ENCODE measurements at places on chromosomes 11 and 22. TPM values are rescaled to one million over a fixed set of nuclear protein-coding genes. Genes with fewer than 3 reads are reported as not detected.

Gene STK33
- 0.30 TPM for total RNA-seq

Gene TMEM45B
- total RNA-seq: 14.3 TPM

Gene KCNJ5
- 0.13 TPM for total RNA-seq

Gene NLRP10
- total RNA-seq: not detected

- no peak for DNase-seq
These were observed 83.9 kb downstream of the LDLRAD3 start for GRCh38 chr11:36027731-36028130.

GRCh38 chr11:99238401-99238800 is 217.7 kb downstream of the CNTN5 start:
- DNase-seq: no peak

DNA sequence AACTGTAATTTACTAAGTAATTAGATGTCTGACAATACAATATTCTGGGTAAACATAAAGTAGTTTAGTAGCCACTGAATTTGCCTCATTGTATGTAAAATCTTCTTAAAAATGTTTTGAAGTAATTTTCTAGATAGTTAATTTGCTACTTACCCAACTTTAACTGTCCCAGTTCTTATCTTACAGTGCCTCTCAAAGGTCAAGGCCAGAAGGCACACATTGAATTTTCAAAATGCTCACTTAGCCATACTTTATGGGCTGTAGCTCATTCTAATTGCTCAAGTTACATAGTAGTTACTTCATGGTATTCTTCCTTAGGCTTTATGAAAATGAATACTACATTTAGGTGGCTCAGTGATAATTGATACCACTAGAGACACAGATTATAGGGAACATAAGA is 666.6 kb downstream of the CNTN5 start:
- DNase-seq: no peak

- no peak for DNase-seq
These were observed 54.6 kb upstream of the TOP3B start for GRCh38 chr22:22037229-22037628.

DNA sequence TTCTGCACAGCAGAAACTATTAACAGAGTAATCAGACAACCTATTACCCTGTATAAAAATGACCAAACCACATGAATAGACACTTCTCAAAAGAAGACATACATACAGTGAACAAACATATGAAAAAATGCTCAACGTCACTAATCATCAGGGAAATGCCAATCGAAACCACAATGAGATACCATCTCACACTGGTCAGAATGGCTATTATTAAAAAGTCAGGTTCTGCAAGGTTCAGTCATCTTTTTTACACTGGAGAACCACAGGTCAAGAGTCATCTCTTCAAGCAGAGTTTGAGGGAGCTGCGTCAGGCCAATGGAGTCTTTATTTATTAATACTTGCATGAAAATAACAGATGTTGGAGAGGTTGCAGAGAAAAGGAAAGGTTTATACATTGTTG is 40.4 kb downstream of the RCN1 start:
- no peak for DNase-seq

GRCh38 chr11:133576351-133576750 is 44.0 kb upstream of the OPCML start:
- no peak for DNase-seq

DNA sequence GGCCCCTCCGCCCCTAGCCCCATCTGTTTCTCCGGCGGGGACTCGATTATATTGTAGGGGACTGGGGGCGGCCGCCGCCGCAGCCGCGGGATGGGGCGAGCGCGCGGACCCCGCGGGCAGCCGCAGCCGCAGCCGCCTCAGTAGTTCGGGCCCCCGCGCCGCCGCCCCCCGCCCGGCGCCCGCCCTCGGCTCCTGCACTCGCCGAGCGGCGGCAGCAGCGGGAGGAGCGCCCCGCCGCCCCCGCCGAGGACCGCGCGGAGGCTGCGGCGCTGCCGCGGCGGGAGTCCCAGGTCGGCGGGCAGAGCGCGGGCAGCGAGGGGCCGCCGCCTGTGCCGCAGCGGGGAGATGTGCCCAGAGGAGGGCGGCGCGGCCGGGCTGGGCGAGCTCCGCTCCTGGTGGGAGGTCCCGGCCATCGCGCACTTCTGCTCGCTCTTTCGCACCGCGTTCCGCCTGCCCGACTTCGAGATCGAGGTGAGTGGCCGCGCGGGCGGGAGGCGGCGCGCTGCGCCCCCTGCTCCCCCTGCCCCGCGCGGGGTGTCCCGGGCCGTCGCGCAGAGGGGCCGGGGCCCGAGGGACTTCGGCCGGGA is at the start of gene CECR2:
CECR2 (plus strand) TSS at position 22 of the 587 bp plus-strand sequence; CDS start at position 346, 324 bp downstream.
- peak; percentile 17 for DNase-seq
